ENCODE measurements at places on chromosomes 7 and 10.
A peak's percentile ranks its signal among the peaks of the same experiment; 100 is the strongest.

- no peak for DNase-seq
Measured at GRCh38 chr10:70893227-70894006, 5.1 kb upstream of the PCBD1 start.

- DNase-seq, result no peak
Measured at GRCh38 chr10:88270871-88271713, 312.0 kb downstream of the RNLS start.

- peak; percentile 37 for DNase-seq
Measured at GRCh38 chr10:78657163-78657861, 411.5 kb upstream of the ZMIZ1 start.

DNA sequence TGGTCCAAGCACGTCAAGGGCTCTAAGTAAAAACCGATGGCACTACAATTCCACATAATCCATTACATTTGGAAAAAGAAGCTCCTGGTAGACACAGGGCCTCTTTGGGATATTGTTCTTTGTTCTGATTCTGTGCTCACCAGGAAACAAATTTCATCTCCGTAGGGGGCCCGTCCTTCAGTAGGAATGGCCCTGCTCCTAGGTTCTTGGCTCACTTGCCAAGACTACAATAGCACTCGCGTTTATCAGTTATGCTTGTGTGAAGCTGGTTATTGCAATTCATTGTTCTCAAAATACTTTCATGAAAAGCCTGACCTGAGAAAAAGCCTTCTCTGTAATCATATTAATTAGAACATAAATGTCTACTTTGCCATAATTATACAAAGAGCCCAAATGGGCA, 10.3 kb upstream of the ZC3HAV1L start:
- DNase-seq, result no peak

DNA sequence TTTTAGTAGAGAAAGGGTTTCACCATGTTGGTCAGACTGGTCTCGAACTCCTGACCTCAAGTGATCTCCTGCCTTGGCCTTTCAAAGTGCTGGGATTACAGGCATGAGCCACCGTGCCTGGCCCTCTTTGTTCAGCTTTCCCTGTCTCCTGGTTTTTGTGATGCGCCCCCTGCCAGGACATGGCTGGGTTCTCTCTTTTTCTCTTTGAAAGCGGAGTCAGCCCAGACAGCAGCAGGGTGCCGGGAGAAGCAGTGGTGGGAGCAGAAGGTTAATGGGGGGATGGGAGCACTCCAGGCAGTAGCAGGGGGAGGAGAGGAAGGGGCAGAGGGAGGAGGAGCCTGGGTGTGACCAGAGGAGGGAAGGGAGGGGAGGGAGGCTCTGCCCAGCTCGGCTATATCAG, 1.8 kb downstream of the MUC3A start:
- DNase-seq, result no peak

GRCh38 chr7:48365010-48365409, 193.8 kb downstream of the ABCA13 start:
- no peak for DNase-seq

DNA sequence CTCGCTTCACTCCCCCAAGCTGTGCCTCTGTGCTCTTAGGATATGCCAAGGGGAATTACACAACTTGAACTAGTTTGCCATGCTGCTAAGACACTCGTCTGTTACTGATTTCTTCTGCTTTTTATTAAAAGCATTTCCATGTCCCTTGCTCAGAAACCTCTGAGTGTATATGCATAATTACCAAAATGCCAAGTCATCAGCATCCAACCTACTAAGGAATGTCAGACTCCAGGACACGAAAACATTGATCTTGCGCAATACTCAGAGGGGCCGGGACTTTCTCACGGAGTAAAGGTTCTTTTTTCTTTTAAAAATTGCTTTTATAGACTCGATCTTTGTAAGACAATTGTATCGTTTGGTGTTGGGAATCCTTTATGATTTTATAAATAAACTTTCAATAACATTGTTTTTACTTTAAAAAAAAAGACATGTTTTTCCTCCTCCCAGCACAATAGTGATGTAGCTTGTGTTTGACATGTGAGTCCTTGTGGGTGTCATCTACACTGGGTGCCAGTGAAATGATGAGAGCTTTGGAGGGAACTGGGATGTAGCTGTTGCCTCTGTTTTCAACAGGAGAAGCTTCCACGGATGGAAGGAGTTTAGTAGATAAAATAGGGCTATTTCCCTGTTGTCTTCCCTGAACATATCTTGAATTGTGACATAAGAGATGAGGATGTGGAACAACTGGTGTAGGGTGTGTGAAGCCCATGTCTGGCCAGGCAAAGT, 43.6 kb downstream of the CNNM1 start:
- no peak for DNase-seq

DNA sequence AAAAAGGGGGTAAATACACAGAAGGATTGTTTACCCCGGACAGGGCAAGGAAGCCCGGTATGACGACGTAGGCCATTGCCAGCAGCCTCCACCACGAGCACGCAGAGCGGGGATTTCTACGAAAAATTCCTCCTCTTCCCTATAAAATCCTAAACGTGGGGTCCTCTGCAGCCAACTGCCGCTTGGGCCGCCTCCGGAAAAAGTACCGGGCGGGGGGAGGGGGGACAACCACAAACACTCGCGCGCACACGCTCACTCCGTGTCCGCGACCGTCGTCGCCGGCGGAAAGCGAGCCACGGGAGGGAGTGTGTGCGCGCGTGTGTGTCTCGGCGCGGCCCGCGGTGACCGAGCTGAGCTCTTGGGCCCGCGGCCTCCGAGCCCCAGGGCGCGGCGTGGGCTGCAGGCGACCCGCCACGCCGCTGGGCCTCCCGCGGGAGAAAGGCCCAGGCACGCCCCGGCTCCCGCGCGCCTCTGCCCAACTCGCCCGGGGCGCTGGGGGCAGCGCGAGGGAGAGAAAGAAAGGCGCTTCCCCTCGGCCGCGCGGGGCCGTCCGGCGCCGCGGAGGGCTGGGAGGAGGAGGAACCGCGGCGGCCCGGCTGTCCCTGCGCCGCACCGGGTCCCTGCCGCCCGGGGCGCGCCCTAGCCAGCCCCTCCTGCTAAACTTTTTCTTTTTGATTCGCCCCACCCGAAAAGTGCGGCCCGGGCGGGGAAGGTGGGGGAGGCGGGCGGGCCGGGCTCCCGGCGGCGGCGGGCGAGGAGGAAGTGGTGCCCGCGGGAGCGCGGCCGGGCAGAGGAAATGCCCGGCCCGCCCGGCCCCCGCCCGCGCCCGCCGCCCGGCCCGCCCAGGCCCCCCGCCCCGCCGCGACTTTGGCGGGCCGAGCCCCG, 1.5 kb downstream of the CTBP2 start:
- DNase-seq, result no peak

DNA sequence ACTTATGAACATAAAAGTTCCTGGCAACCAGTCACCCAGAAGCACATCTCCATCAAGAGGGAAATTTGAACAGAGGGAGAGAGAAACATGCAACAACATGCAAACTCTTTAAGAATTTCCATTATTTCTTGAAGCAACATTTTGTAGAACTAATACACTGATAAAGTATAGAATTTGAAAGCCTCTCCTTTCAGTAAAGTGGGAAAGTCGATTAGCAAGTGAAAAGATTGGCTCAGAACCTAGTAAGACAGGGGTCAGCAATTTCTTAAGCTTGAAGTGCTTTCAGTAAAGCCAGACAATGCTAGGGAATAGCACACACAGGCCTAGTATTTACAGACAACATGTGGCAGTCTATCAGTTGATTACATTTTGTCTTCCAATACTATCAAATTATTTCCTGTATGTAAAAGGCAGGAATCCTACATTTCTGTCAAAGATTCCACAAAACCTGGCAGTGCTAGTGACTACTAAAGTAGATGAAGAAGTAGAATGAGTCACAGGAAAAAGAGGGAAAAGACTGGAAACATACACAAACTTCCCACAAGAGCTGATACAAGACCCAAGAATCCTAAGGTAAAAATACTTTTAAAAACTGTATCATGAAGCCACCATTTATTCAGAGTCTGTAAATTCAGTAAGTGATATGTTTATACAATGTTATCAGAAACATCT, 25.2 kb downstream of the DNAJC1 start:
- DNase-seq, result no peak

DNA sequence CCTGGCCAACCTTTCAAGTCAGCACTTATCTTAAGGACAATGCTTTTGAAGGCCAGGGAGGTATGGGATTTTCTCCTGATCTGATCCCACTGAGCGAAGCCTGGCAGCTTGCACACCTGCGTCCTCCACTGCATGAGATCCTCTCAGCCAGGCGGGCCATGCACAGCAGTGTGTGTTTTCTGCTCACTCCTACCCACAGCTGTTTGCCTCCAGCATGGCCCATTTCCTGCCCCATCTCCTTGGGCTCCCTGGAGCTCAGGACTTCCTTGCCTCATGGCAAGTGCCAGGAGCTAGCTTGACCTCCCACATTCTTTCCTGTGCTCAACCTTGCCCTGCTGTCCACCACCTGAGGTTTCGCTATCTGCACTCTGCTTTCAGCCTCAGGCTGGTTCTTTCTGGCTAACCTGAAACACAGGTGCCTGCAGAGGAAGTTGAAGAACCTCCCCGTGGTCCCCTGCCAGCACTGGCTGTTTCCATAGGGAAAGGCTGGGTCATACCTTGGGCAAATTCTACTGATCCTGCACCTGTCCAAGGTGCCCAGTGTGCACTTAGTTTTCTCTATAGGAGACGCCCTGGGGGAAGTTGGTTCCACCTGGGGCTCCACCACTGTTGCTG, 43.9 kb upstream of the EEPD1 start:
- DNase-seq, result no peak

DNA sequence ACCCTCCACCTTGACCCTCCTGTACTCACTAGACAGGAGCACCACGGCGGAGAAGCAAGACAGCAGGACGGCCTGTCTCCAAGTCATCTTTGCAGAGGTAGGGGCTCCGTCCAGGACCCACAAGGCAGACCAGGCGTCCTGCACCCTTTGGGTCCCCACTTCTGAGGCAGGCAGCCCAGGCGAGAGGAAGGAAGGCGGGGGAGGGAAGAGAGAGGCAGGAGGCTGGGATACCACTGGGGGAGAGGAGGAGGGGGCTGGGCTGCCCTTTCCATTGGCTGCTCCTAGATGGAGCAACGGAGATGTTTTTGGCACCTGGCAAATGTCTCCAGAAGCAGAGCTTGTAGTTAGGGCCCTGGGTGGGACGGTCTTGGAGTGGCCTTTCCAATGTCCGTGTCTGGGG, at the start of gene UCMA:
UCMA (minus strand) TSS at position 203 of the 400 bp plus-strand sequence; CDS start at position 87, 116 bp downstream.
- DNase-seq, result no peak

DNA sequence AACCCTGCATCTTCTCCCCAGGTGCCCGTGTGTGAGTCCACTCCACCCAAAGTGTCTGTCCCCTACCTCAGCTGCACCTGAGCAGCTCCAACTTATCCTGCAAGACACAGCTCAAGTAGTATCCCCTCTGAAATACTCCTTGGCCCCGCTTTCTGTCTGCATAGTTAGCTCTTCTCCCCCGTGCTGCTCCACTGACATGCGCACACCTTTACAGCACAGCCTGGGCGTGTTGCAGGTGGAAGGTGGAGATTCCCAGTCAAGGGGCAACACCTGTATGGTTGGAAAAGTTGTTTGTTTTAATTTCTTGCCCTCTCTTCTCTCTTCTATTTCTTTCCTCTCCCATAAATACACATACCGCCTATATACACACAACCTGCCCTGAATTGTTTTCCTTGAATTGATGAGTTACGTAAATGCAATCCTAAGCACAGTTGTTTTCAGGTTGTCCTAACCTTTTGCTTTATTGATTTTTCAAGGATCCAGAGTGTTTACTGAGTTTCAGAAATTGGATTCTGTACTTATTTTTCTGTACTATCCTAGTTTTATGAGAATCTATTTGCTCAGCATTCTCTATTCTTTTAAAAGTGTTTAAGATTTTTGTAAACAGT, 14.9 kb downstream of the MET start:
- no peak for DNase-seq

DNA sequence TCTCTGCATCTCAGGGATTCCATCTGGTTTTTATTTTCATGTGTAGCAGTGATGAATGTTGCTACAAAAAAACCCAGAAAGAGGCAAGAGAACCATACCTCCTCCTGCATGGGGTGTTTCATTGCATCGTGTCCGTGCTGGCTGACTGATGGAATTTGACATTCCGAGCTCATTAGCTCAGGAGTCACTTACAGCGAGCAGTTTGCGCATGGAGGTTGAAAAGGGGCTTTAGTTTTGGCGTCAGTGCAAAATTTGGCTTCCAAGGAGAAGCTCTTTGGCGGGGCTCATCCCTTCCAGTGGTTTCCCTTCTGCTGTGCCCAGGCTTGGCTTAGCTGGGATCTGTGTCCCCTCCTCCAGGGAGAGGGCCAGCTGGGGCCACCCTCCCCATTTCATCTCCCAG, 25.8 kb downstream of the EMX2 start:
- no peak for DNase-seq

GRCh38 chr10:84360637-84361365, 32.4 kb downstream of the CCSER2 start:
- DNase-seq, result no peak

GRCh38 chr7:149468208-149468607, 7.3 kb upstream of the ZNF777 start:
- DNase-seq, result no peak

DNA sequence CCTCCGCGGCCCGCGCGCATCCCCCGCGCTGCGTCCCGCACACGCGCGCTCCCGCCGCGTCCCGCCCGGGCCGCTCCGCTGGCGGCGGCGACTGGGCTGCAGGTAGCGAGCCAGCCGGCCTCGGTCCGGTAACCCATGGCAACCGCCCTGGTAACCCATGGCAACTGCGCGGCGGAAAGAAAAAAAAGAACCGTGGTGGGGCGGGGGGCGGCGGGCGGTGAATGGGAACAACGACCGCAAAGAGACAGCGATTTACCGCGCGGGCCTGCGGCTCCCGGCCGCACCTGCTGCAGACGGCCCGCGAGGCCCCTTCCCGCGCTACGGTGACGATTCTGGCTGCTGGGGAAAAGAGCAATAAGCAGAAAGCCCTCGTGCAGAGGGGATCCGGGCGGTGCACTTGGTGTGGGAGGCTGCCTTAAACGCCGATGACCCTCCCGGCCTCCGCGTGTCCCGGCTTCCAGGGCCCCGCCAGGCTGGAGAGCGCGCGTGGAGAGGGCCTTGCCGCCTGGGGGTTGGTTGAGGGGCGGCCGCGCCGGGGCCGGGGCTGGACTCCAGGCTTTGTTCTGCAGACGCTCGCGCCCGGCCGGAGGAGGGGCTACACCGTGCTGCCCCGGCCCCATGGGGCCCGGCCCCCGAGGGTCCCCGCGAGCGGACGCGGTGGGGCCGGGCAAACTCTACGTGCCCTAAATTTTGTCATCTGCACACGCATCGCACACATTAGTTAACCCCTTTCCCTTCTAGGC, 84.7 kb downstream of the SNX10 start:
- peak; percentile 53 for DNase-seq

DNA sequence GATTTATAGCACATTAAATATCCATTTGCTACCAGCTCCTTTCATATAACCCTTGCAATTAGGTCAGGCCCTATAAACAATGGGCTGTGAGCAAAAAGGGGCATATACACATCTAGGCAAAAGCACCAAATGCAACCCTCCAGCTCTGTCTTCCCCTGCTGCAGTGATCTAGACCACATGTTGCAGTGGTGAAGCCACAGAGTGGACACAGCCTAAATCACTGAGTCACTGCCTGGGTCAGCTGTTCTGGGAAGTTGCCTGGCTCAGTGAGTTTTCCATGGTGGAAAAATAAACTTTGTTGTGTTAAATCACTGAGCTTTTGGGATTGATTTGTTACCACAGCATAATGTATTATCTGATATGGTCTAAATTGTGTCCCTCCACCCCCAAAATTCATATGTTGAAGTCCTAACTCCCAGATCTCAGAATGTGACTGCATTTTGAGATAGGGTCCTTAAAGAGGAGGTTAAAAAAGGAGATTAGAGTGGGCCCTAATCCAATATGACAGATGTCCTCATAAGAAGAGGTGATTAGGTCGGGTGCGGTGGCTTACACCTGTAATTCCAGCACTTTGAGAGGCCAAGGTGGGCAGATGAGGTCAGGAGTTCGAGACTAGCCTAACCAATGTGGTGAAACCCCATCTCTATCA, 70.4 kb downstream of the ZFAND4 start:
- no peak for DNase-seq

Data from memory B cell (primary cell).